ENCODE measurements at places on chromosomes 7 and 10. TPM values are rescaled to one million over a fixed set of nuclear protein-coding genes. Genes with fewer than 3 reads are reported as not detected.
A peak's percentile ranks its signal among the peaks of the same experiment; 100 is the strongest.

DNA sequence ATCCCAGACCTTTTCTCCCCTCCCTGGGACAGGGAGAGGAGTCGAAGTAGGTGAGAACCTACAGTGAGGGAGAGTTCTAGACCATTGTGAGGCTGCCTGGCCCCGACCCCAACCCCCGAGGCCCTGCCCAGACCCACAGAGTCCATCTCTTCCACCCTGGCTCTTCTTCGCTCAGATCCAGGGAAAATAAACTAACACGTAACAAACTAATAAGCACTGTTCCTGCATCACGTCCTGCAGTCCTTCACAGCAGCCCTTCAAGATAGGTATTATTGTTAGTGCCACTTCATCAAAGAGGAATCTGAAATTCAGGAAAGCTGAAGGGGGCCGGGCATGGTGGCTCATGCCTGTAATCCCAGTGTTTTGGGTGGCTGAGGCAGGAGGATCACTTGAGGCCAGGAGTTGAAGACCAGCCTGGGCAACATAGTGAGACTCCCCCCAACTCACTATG, at the start of gene SPACDR:
SPACDR (minus strand) TSS at position 51 of the 451 bp plus-strand sequence. CDS start 235 bp downstream, outside the sequence.
- H3K27me3 ChIP-seq, result no peaks in the 10 kb centered on the region
- peaks cover 11% of the 10 kb centered on the region for H3K36me3 ChIP-seq
- no peaks in the 10 kb centered on the region for H3K4me1 ChIP-seq
- no peak for DNase-seq

The GFRA1 gene
- polyA plus RNA-seq, result 0.27 TPM

DNA sequence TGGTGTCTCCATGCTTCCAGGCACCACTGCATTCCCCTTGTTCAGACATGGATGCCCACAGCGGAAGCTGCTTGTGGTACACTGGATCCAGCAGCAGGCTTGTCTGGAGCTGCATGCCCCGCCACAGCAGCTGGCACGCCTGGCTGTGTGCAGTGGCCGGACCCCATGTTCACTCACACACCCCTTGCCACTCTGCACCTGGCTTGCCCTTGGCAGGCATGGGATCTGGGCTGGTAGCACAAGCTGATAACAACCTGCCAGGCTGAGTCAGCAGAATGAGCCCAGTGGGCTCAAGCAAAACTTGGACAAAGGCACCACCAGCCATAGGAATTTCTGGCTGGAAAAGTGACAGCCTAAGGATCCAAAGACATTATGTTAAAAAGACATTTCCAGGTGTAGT, 91.8 kb upstream of the TMEM168 start:
- H3K36me3 ChIP-seq, result no peaks in the 10 kb centered on the region
- DNase-seq, result peak; percentile 2
- no peaks in the 10 kb centered on the region for H3K27me3 ChIP-seq
- H3K27ac ChIP-seq, result no peak overlapping the region
- H3K4me3 ChIP-seq, result no peak overlapping the region
- no peaks in the 10 kb centered on the region for H3K4me1 ChIP-seq

GRCh38 chr10:17607603-17608332, 9.4 kb downstream of the HACD1 start:
- H3K27me3 ChIP-seq, result no peaks in the 10 kb centered on the region
- no peak overlapping the region for H3K4me3 ChIP-seq
- DNase-seq, result peak; percentile 51
- H3K27ac ChIP-seq, result no peak overlapping the region

- H3K36me3 ChIP-seq, result peaks cover 15% of the 10 kb centered on the region
- no peak overlapping the region for H3K27ac ChIP-seq
- no peaks in the 10 kb centered on the region for H3K27me3 ChIP-seq
- no peak for DNase-seq
- no peaks in the 10 kb centered on the region for H3K4me1 ChIP-seq
- no peak overlapping the region for H3K4me3 ChIP-seq
Measured at GRCh38 chr7:88203401-88203800, 16.4 kb downstream of the SRI start.

GRCh38 chr10:113096128-113096996, 146.3 kb downstream of the TCF7L2 start:
- H3K4me3 ChIP-seq, result no peak overlapping the region
- peaks cover 7% of the 10 kb centered on the region for H3K4me1 ChIP-seq
- no peaks in the 10 kb centered on the region for H3K27me3 ChIP-seq
- peak; percentile 72 for DNase-seq

DNA sequence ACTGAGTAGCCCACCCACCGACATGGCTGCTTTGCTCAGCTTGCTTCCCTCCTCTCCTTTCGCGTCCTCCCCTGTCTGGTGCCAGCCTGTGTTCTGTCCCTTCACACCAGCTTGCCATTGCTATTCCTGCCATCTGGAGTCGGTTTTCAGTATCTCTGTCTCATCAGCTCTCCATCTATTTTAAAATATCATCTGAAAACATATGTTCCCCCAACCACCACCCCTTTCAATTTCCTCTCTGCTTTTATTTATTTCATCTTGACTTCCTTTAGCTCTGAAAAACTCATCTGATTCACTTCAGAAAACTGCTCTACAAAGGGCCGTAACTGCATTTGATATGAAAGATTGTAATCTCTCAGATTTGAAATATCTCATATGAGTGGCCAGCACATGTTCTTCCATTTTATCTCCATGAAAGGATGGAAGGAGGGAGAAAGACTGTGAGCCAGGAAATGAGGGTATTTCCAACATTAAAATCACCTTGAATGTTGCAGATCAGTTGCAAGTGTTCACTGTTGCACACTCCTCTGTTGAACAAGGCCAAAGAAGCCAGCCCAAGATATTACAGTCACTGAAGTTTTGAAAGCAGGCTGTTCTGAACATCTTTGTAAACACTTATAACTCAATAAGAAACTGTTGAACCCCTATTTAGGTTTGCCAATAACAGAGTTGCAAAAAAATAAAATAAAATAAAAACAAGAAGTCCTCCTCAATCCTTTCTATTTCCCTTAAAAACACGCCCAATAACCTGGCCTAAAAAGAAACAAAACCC, 202.4 kb upstream of the NEBL start:
- H3K27ac ChIP-seq, result no peak overlapping the region
- H3K36me3 ChIP-seq, result no peaks in the 10 kb centered on the region
- no peak for DNase-seq
- no peaks in the 10 kb centered on the region for H3K4me1 ChIP-seq
- no peak overlapping the region for H3K4me3 ChIP-seq

The C10orf90 gene
- polyA plus RNA-seq, result not detected

DNA sequence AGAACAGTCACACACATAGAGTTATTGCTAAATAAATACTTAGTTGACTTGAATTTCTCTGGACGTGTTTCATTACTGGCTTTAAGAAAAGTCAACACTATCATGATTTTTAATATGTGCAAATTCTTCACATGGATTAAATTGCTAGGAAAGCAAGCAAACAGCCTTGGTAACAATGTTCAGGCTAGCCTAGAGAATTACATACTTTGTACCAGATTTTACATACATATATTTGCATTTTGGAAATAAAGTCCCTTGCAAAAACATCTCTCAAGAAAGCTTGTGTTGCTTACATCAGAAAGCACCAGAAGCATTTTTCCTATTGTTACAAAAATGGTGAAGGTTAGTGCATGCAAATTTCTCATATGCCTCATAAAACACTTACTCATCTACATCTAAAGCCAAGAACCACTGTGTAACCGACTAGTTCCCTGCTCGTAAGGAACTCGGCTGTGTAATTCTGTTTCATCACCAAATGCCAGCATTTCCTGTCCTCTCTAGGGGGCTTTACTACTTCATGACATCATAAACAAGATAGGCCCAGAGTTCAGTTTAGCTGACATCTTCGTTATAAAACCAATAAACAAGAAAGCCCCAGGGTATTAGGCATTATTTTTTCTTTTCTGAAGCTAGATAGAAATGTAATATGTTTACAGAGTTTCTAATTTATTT, 87.8 kb downstream of the CFAP58 start:
- DNase-seq, result no peak
- H3K4me1 ChIP-seq, result no peaks in the 10 kb centered on the region
- no peak overlapping the region for H3K27ac ChIP-seq
- H3K4me3 ChIP-seq, result no peak overlapping the region
- H3K27me3 ChIP-seq, result no peaks in the 10 kb centered on the region

GRCh38 chr7:132292803-132293202, 283.5 kb downstream of the PLXNA4 start:
- H3K36me3 ChIP-seq, result no peaks in the 10 kb centered on the region
- no peak for DNase-seq
- H3K4me3 ChIP-seq, result no peak overlapping the region
- no peaks in the 10 kb centered on the region for H3K4me1 ChIP-seq
- H3K27me3 ChIP-seq, result peaks cover 5% of the 10 kb centered on the region

GRCh38 chr10:30727524-30727923, 98.0 kb upstream of the LYZL2 start:
- H3K4me3 ChIP-seq, result no peak overlapping the region
- no peaks in the 10 kb centered on the region for H3K27me3 ChIP-seq
- DNase-seq, result no peak
- H3K36me3 ChIP-seq, result no peaks in the 10 kb centered on the region
- H3K27ac ChIP-seq, result no peak overlapping the region

The ENTPD7 gene
- polyA plus RNA-seq, result 48.8 TPM

GRCh38 chr7:109663806-109664205, 1094.1 kb downstream of the DNAJB9 start:
- no peak for DNase-seq
- H3K4me3 ChIP-seq, result no peak overlapping the region
- H3K27ac ChIP-seq, result no peak overlapping the region
- no peaks in the 10 kb centered on the region for H3K4me1 ChIP-seq
- H3K36me3 ChIP-seq, result no peaks in the 10 kb centered on the region

GRCh38 chr7:149670288-149670687, 103.1 kb downstream of the ZNF467 start:
- peak; percentile 7 for DNase-seq
- H3K27ac ChIP-seq, result no peak overlapping the region
- no peak overlapping the region for H3K4me3 ChIP-seq

DNA sequence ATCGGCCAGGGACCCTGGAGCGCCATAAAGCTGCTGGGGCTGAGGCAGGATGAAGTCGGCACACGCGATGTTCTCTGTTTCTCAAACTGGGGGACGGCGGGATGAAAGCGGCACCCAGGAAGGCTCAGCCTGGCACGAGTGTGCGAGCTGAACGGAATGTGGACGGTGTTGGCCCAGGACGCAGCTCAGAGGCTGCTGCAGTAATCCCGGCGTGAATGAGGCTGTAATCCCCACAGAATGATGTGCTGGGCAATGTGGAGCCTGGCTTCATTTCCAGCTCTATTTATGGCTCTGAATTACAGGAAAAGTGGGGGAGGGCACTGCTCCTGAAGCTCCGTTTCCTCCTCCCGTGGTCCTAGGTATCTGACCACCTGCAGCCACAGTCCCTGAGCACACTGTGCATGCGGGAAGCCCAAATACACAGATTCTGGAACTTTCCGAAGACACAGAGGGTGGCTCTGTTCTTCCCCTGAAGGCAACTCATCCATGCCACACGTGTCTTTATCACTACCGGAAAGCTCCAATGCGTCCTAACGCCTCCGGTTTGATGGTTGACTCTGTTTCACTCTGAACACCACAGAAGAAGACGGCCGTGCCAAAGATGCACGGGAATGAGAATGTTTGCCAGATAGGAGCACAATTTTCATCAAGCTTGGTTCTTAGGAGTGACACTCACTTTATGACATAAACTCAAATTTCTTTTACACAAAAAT, 37.6 kb downstream of the KLF6 start:
- no peak for DNase-seq
- no peaks in the 10 kb centered on the region for H3K27me3 ChIP-seq
- no peaks in the 10 kb centered on the region for H3K36me3 ChIP-seq
- no peaks in the 10 kb centered on the region for H3K4me1 ChIP-seq

The MMP21 gene
- 0.18 TPM for polyA plus RNA-seq

- H3K4me1 ChIP-seq, result no peaks in the 10 kb centered on the region
- no peak overlapping the region for H3K27ac ChIP-seq
- H3K4me3 ChIP-seq, result no peak overlapping the region
- DNase-seq, result no peak
- no peaks in the 10 kb centered on the region for H3K27me3 ChIP-seq
- no peaks in the 10 kb centered on the region for H3K36me3 ChIP-seq
Measured at GRCh38 chr7:34357068-34357467, 300.9 kb upstream of the NPSR1 start.

DNA sequence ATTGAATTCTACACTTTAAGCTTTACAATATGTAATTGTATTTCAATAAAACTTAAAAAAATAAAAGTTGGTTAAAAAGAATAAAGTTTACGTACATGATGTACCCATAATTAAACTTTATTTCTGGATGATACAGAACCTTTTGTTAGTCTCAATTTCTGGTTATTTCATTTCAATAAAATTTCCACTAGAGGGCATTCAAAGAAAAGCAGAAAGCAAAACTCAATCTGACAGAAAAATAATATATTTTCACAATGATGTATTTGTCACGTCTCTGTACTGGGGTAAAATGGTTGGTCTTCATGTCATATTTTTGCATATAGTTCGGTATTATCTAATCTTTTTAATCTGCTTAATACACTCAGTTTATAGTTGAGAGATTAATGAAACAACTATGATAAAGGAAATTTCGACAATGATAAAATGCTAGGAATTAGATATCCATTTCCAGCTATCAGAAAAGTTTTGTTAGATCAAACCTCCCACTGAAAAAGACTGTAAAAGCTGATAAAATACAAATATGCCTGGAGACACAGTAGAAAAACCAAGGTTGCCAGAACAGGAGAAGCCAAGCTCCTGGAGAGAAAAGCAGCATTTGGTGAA, 27.4 kb downstream of the ASZ1 start:
- H3K4me1 ChIP-seq, result no peaks in the 10 kb centered on the region
- peak; percentile 6 for DNase-seq
- no peaks in the 10 kb centered on the region for H3K27me3 ChIP-seq
- H3K36me3 ChIP-seq, result no peaks in the 10 kb centered on the region
- no peak overlapping the region for H3K4me3 ChIP-seq

The RADIL gene
- 3.2 TPM for polyA plus RNA-seq

The FRMPD2 gene
- polyA plus RNA-seq, result not detected

GRCh38 chr7:129351320-129351719, 82.9 kb upstream of the STRIP2 start:
- H3K36me3 ChIP-seq, result no peaks in the 10 kb centered on the region
- H3K27ac ChIP-seq, result no peak overlapping the region
- no peaks in the 10 kb centered on the region for H3K27me3 ChIP-seq
- H3K4me1 ChIP-seq, result no peaks in the 10 kb centered on the region
- DNase-seq, result no peak

DNA sequence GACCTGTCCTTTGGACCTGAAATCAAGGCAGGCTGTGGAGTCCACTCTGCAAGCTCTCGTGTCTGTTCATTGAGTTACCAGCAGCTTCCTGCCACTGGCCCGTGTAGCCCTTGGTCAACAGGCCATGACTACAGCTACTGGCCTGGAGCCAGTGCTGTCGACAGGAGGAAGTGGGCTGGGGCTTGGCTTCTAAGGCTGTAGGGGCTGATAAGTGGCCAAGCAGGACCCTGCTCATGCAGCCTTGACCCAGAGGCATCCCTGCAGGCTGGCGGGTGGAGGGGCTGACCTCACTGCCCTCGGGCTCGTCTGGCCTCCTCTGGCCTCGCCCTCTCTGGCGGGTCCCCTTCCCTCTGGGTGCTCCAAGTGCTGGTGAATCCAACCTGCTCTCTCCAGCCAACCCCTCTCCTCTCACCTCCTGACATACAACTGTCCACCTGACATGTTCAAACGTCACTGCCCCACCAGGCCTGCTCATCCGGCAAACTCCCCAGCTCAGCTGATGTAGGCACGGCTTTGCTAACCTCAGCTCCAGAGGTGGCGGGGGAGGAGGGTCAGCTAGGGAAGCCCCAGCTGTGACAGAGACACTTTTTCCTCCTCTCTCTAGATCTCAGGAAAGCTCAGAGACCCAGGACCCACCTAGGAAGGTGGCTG, 188.6 kb upstream of the LYZL2 start:
- H3K27me3 ChIP-seq, result peaks cover 2% of the 10 kb centered on the region
- H3K4me3 ChIP-seq, result no peak overlapping the region
- DNase-seq, result no peak
- no peak overlapping the region for H3K27ac ChIP-seq
- H3K4me1 ChIP-seq, result peaks cover 13% of the 10 kb centered on the region

Data from small intestine (tissue), 16 donors.